Nucleus accumbens (tissue), 56 donors: ENCODE measurements at places on chromosomes 5 and 9.

DNA sequence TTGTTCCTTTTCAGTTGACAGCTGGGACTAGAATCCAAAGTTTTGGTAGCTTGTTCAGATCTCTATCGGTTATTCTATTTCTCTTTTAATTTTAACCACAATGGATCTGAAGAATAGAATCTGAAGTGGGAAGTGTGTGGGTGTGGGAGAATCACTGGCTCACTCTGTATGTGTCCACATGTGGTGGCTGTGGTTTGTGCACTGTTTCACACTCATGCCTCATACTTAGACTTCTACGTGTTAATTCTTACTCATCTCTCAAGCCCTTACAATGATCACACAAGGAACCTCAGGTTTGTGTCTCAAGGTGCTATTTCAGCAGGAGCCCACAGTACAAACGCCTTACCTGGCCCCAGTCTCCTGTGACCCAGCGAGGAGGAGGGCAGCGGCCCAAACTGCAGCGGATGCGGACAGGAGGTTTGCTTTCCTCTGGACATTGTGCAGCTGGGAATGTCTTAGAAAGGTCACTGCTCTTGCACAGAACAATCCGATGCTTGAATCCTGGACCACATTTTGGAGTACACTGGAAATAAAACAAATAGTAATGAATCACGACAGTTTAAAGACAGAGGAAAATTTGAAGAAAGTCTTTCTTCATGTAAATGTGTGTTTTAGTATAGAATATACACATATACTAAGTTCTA, 309.1 kb downstream of the ADAMTS6 start:
- DNase-seq: no peak

- DNase-seq: no peak
These were observed 58.4 kb upstream of the FBXL7 start for GRCh38 chr5:15441433-15442192.

DNA sequence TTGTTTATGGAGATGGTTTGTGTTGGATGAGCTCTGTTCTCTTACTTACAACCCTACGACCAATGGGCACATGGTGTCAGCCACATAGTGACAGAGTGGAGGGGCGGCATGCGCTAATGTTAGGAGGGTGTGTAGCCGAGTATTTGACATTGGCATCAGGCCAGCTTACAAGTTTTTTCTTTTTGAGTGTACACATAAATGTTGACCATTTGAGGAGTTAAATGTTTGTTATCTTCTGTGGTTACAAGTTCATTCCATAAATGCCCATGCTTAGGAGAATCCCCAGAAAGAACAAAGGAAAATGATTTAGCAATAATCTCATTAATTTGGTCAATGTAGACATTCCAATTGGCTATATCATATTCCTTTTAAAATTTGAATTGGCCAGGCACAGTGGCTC, 180.1 kb upstream of the ELL2 start:
- DNase-seq: no peak

GRCh38 chr5:176394881-176395675, 6.5 kb downstream of the HIGD2A start:
- no peak for DNase-seq

GRCh38 chr9:4238522-4238921, 61.3 kb downstream of the GLIS3 start:
- no peak for DNase-seq

DNA sequence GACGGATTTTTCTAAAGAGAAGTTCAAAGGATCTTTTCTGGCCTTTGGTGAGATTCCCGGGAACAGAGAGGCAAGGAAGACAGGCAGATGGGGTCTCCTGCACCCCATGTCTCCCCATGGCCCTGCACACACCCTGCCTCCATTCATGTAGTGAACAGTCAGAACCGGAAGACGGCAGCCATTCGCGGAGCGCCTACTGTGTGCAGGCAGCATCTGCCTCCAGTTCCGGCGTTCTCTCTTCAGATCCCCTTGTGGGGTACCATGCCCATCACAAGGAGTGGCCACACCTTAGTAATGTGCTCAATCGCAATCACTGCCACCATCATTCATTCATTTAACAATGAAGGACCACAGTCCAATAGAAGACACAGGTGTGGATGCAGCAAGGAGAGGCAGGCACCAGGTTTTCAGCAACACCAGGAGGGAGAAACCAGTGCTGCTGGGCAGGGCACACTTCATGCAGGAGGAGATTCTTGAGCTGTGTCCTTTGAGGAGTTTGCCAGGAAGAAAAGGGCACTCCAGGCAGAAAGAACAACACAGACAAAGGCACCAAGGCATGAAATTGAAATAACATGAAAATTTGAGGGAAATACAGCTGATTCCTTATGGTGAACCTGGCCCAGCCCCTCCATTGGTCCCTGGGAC, 171.5 kb upstream of the PHYKPL start:
- no peak for DNase-seq

- no peak for DNase-seq
These were observed 25.7 kb downstream of the DPYSL3 start for GRCh38 chr5:147483961-147484707.

GRCh38 chr9:75487856-75488718, 399.8 kb downstream of the OSTF1 start:
- no peak for DNase-seq

DNA sequence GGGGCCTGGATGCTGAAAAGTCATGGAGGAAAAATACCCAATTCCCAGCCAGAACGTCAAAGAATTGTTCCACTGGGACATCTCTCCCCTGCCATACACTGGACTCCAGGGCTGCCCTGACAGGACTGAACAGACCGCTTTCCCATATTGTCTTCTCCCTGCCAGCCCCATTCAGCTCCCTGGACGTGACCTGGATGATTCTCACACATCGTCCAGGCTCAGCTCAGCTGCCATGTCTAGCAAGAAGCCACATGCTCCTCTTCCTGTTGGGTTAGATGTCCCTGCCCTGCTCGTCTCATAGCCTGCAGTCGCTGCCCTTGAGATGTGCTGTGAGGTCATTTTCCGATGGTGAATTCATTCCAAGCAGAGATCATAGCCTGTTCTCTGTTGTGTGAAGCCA, 37.4 kb downstream of the FOXI1 start:
- no peak for DNase-seq

- no peak for DNase-seq
These were observed 1.2 kb downstream of the BNC2 start for GRCh38 chr9:16869131-16869881.

GRCh38 chr9:2248768-2249265, 233.7 kb downstream of the SMARCA2 start:
- no peak for DNase-seq

DNA sequence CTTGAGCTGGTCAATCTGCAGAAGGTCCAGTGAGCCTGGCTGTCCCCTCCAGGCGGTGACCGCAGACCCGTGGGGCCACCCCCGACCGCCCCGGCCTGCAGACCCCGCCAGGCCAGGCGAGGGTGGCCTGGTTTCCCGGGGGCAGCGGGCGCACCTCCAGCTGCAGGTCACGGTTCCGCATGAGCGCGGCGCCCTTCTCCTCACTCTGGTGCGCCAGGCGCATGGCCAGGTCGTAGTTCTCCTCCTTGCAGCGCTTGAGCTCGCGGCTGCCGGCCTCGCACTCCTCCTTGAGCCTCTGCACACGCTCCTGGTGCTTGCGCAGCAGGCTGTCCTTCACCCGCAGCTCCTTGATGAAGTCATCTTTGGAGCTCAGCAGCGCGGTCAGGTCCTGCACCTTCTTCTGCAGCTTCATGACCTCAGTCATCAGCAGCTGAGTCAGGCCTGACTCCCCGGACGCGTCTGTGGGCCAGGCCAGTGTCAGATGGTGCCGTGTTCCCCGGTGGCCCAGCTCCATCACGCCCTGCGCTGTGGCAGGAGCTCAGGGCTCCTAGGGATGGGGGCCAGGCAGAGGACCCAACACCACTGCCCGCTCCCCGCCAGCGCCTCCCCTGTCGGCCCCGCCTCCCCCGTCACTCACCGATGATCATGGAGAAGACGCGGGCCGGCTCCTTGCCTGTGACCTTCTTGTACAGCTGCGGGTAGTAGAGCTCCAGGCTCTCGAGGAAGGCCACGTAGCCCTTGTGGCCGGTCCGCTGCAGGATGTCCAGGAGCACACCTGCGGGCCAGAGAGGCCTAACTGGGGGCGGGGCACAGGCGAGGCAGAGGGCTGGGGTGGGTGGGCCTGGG, 2.6 kb downstream of the CARD9 start:
- no peak for DNase-seq
